NCI-H226 (cell line): ENCODE measurements at places on chromosomes 11 and 22.

DNA sequence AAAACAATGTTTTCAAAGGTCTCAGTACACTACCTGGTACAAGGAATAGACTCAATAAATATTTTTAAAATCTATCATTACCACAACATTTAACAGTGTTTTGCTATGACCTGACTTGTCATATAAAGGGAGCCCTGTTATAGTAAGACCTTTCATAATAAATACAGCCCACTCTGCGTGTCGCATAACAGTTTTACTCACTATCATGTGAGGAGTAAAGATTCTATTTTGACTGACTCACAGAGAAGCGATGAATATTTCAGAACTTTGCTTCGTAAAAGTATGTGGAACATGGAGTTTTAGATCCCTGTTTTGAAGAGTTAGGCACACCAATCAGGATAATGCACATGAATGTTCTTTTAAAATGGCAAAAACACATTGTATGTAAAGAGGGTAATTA lies 531.2 kb downstream of the KCNA4 start:
- no peak for DNase-seq

- DNase-seq = no peak
Observed at GRCh38 chr11:69115586-69116560, 39.9 kb upstream of the SMIM38 start.

GRCh38 chr11:3119141-3119821 lies 45.8 kb downstream of the OSBPL5 start:
- DNase-seq = no peak

DNA sequence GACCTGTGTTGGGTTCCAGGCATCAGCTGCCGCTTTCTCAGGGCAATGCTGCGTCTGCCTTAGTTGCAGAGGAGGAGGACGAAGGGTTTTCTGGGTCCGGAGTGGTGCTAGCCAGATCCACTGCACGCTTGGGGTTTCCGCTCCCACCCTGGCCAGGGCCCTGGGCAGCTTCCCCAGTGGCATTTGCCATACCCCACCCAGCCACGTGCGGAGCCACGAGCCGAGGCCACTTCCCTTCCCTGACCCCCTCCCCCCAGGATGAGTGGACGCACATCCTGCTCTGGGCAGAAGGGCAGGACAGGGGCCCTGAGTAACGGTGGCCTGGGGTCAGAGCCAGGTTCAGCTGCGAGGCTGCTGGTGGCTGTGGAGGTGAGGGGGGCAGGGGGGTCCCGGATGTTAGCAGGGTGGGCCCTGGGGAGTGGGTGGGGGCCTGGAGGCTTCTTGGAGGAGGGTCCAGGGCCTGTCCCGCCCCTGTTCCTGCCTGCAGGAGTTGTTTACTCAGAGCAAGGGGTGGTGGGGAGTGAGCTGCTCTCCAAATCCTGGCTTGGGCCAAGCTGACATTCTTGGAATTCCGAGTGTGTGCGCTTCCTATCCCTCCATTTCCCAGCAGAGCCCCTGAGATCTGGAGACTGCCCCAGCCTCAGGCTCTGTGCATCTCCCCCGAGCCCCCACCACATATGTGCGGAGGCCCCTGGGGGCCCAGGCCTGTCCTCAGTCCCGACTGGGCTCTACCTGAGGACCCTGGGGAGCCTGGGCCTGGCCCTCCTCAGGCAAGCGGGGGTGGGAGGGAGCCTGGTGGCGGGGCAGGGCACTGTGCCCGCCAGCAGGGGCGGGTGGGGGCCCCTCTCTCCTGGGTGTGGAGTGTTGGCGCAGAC lies 1.4 kb downstream of the TSPAN4 start:
- DNase-seq = peak; percentile 96

GRCh38 chr11:110160016-110160415 lies 66.8 kb downstream of the ZC3H12C start:
- no peak for DNase-seq

- DNase-seq = no peak
Observed at GRCh38 chr11:776561-777287, 563 bp downstream of the GATD1 start.

DNA sequence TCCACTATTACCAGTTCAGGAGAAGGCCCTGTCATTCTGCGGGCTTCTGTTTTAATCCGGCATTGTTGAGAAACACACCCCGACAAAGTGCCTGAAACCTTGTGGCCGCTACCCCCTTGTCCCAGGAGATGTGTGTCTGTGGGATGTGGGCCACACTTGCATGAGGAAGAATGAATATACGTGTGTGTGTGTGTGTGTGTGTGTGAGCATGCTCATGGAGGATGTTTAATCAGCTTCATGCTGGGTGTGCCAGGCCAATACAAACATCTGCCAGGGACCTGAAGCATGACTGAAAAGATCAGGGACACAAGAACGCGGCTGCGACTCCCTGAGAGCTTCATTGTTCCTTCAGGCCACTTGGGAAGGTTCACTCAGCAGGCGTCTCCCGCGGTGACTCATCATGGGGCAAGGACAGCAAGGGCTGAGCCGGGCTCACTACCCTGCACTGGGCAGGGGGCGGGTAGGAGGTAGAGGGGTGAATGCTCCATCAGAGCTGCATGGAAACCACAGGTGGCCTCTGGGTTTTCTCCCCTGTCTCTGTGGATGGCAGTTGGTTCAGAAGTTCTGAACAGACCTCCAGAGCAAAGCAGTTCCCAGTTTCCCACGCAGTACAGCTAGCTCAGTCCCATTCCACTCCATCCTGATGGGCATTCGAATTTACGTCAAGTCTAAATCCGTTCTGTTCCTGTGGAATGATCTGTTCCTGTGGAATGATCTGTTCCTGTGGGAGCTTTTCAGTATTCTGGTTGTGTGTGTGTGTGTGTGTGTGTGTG lies 7.0 kb upstream of the MALAT1 start:
- DNase-seq = peak; percentile 93

DNA sequence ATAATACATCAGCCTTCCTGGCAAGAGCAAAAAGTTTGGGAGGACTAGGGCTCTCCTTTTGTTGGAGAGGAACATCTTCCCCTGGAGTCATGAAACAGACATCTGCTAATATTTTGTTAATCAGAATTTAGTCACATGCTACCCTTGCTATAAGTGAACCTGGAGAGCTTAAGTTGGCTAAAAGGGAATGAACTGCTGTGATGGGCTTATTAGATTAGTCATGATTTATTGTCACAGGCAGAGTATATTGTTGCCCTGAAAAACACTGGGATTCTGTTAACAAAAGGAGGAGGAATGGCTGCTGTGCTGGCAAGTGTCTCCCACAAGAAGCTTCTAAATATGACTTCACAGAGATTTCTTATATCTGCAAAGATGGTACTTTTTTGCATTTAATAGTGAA lies 16.0 kb downstream of the TCP11L1 start:
- no peak for DNase-seq

GRCh38 chr11:12784987-12785386 lies 110.8 kb downstream of the TEAD1 start:
- no peak for DNase-seq

- no peak for DNase-seq
Observed at GRCh38 chr11:827146-827896, 398 bp upstream of the CRACR2B start.

GRCh38 chr22:49866646-49867045 lies 13.0 kb downstream of the ZBED4 start:
- DNase-seq = no peak

DNA sequence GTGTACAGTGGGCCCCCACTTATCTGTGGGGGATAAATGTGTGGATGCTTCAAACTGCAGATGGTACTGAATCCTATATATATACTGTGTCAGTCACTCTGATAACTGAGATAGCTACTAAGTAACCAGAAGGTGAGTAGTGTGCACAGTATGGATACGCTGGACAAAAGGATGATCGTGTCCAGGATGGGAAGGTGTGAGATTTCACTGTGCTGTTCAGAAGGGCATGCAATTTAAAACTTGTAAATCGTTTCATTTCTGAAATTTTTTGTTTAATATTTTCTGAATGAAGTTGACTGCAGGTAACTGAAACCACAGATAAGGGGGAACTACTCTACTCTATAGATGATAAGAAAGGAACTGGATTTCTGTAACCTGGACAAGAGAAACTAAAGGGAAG lies 52.1 kb upstream of the SESN3 start:
- no peak for DNase-seq

- no peak for DNase-seq
Observed at GRCh38 chr11:121443688-121444275, 8.3 kb upstream of the SORL1 start.

DNA sequence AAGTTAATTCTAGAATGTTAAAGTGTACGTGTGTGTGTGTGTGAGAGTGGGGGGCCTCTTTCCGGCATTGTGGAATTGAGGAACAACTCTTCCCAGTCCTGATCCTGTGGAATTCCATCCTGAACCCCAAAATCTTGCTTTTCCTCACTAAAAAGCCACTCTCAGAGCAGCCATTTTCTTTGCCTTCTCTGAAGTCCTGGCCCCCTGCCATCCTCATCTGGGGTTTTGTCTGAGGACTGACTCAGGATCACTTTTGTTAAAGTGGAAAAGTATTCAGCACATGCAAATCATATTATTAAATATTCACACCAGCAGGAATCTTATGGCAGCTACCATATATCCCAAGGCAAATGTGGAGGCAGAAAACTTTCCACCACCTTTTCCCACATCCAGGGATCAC lies 3.8 kb downstream of the SCN4B start:
- no peak for DNase-seq

DNA sequence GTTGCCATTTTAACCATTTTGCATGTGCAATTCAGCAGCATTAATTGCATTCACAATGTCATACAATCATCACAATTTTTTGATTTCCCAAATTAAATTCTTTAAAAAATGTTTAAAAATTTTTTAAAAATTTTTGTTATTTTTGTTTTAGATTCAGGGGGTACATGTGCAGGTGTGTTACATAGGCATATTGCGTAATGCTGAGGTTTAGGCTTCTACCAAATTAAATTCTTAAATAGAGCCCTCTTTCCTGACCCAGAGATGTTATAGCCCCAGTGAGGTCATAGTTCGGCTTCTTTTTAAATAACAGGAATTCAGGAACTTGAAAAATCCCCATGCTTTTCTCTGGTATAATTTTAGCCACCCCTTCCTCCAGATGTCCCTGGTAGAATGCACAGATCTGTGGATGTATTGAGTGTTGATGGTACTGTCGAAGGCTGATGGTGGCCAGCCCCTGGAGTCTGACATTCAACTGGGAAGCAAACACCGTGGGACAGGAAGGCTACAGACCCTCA lies 11.3 kb upstream of the AMPD3 start:
- DNase-seq = no peak

- DNase-seq = no peak
Observed at GRCh38 chr11:10930224-10930971, 72.5 kb upstream of the ZBED5 start.

GRCh38 chr22:43310311-43310710 lies 32.9 kb downstream of the SCUBE1 start:
- no peak for DNase-seq

DNA sequence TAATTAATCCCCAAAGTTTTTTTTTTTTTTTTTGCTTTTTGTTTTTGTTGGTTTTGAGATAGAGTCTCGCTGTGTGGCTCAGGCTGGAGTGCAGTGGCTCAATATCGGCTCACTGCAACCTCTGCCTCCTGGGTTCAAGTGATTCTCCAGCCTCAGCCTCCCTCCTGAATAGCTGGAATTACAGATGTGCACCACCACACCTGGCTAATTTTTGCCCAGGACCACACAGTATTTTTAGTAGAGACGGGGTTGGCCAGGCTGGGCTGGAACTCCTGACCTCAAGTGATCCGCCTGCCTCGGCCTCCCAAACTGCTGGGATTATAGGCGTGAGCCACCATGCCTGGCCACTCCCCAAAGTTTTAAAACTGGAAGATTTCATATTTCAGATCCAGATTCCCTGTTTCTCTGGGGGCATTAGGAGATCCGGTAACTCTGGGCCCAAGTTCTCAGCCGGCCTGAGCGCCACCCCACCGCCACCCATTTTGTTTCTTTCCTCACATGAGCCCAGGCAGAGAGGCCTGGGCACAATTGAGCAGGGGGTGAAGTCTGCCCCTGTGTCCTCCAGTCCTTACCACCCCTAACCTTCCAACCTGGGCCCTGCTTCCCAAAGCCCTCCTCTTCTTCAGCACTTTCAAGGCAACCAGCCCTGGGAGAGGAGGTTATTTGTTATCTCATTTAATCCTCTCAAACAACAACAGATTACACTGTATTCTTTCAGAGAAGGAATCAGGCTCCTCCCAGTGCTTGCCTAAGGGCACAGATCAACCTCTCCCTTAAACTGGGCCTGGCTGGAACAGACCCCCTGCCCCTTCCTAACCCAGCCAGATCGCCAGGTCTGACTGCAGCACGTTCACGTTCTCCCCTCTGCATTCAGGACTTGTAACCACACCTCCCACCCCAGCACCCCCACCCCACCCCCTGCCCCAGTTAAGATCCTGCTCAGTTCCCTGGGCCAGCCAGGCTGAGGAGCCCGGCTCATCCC lies 1.9 kb upstream of the CSNK1E start:
- no peak for DNase-seq

- no peak for DNase-seq
Observed at GRCh38 chr11:68601147-68601546, 83.2 kb upstream of the GAL start.

DNA sequence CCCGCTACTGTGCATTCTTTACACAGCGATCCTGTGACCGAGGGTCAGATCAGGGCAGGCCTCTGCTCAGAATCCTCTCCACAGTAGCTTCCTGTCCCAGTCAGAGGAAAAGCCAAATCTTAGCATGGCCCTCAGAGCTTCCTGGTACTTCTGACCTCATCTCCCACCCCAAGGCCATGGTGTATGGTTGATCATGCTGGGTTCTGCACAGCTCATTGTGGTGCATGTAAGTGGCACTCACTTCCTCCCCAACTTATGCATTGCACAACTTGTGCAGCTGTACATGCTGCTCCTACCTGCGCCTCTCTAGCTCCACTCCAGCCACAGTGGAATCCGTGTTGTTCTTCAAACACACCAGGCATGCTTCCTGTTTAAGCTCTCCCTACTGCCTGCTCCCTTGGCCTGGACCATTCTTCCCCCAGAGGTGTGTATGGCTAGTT lies 20.3 kb downstream of the BMAL1 start:
- no peak for DNase-seq

GRCh38 chr11:69203901-69204245 lies 48.1 kb downstream of the SMIM38 start:
- no peak for DNase-seq

GRCh38 chr11:61587541-61587941 lies 6.7 kb upstream of the SYT7 start:
- DNase-seq = peak; percentile 41

GRCh38 chr11:94926698-94927237 lies 46.6 kb downstream of the CWC15 start:
- peak; percentile 72 for DNase-seq

DNA sequence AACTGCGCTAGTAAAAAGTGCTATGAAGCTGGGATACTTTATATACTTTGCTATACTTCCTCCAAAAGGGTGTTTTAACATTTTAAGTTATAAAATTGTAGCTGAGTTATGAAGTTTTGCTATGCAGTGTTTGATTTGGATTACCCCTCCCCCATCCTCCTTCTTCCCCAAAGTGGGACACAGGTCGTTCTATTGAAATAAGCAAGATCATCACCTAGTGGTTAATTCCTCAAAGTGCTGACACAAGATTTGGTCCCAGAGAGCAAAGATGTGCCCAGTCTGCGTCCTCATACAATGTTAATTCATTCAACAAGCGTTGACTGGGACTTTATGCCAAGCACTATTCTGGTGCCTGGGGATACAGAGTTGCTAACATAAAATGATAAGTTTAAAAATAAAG lies 78.5 kb downstream of the SPON1 start:
- no peak for DNase-seq

GRCh38 chr22:38348751-38349496 lies 31.7 kb upstream of the CSNK1E start:
- no peak for DNase-seq

- DNase-seq = no peak
Observed at GRCh38 chr11:43558556-43559127, 121.9 kb upstream of the HSD17B12 start.

- no peak for DNase-seq
Observed at GRCh38 chr11:24589064-24589463, 92.2 kb downstream of the LUZP2 start.
